ENCODE measurements at places on chromosomes 7 and 10.

- peak; percentile 92 for DNase-seq
These were observed 173.9 kb downstream of the ZNF438 start for GRCh38 chr10:30857803-30858202.

DNA sequence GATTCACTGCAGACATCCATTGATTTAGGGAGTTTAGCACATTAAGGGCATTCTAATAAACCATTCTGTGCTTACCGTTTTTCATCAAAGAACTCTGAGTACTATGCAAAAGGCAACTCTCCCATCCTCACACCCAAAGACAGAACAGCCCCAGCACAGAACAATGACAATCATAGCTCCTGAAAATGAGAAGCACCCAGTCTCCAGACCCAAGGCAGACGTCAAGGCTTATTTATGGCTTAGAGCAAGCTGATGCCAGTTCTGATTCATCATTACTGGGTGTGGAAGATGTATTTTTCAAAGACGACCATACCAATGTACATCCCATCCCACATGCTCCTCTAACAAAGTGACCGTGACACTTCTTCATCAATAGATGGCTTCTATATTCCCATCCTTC lies 67.6 kb downstream of the OSBPL3 start:
- no peak for DNase-seq

GRCh38 chr10:119377451-119377957 lies 165.0 kb downstream of the RGS10 start:
- no peak for DNase-seq

GRCh38 chr7:117839507-117839906 lies 33.7 kb downstream of the CTTNBP2 start:
- no peak for DNase-seq

GRCh38 chr10:60042262-60042661 lies 135.9 kb upstream of the CCDC6 start:
- no peak for DNase-seq

GRCh38 chr10:33901166-33901565 lies 566.7 kb upstream of the NRP1 start:
- DNase-seq, result no peak

DNA sequence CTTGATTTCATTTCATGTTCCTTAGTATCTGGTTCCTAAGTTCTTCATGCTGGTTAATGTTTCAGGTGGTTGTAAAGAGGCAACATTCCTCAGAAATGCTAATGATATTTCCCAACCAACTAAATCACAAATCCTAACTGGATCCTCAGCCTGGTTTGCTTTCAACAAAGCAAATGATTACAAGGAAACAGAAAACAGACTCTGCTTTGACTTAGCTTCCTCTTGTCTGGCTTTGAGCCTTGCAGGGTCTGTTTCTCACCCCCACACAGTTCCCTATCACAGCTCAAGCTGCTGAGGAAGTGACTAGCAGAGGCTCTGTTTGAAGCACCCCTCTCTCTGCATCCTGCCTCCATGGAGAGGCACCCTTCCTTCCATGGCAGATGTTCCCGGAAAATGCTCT lies 130.2 kb upstream of the CTTNBP2 start:
- DNase-seq, result peak; percentile 9

GRCh38 chr10:88901984-88902789 lies 22.1 kb downstream of the STAMBPL1 start:
- DNase-seq, result no peak

DNA sequence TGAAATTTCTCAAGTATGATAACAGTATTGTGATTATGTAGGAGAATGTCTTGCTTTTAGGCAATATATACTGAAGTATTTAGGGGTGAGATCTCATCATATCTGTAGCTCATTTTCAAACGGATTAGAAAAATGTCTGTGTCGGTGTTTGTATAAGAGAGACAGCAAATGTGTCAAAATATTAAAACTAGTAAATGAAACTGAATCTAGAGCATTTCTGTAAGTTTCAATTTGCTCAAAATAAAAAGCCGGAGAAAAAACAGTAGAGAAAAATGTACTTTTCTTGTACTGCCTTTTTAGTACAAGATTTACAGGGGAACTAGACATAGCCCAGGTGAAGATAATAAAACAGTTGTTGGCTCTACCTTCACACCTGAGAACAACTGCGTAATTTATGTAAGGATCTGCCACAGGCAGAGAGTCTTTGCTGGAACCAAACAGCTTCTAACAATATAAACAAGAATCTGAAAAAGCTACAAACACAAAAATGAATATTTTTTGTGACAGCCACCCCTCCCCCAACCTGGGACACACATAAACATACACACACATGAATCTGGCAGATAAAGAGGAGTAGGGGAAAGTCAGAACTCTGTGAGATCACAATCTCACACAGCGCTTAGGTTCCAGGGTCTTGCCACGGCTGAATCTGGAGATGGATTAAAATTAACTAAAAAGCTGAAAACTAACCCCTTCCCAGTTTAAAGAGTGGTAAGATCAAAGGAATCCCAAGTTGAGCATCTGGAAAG lies 153.3 kb downstream of the AVL9 start:
- no peak for DNase-seq

DNA sequence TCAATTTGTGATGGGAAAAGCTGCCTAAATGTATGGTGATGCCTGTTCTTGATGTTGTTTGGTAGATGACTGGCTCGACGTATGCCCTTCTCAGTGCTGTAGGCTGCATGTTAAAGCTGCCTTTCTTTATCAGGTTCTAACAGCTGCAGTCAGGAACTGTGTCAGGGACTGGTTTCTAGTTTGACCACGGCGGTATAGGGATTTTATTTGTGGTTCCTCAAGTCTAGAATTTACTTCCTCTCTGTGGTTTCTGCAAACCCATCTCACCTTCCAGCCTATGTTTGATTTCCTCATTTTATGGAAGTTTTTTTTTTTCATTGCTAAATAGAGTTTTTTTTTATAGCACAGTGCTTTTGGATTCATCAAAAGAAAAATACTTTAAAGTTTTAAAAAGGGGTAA lies 26.5 kb downstream of the LMTK2 start:
- peak; percentile 94 for DNase-seq

GRCh38 chr7:104299323-104299722 lies 29.1 kb upstream of the LHFPL3 start:
- no peak for DNase-seq

- DNase-seq, result peak; percentile 66
These were observed 491.1 kb upstream of the ZMIZ1 start for GRCh38 chr10:78577712-78578111.

- DNase-seq, result peak; percentile 14
These were observed 68.7 kb downstream of the TAX1BP1 start for GRCh38 chr7:27808626-27809025.

GRCh38 chr7:73341877-73342276 lies 13.9 kb downstream of the FKBP6 start:
- peak; percentile 87 for DNase-seq

DNA sequence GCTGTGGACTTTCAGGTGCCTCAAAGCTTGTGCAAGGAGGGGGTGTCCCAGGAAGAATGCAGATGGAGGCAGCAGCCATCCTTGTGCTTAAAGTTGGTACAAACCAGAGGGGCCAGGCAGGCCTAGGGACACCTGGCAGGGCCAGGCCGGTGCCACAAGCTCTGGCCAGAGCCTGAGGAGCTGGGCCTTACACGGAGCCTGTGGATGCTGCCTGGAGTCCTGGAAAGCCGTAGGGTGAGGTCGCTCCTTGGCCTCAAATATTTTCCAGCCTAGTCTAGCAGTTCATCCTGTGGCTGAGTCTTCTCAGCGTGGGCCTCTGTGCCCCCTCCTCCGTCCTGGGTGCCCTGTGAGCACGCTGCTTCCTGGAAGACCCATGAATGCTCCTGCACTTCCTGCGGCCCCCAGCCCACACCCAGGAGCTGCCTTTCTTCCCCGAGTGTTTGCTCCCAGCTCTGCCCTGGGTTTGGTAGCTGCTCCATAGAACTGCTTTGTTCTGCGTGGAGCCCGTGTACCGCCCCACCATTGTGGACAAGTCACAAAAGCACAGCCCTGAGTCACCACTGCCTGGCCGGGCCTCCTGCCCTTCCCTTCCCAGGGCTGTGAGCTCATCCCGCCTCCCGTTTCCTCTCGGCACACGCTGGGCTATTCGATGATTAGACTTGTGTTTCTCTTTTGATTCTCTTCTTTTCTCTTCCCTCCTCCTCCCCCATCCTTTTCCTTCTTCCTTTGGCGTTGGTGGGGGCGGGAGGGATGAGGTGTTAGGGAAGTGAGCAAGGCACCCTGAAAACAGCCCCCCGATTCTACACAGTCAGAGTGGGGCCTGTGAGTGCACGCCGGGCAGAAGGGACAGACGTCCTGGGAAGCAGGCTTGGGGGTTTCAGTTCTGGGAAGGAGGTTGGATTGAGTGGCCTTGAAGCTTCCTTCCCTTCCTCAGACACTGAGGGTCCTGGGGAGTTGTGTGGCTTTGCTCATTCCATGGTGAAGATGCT lies 73.2 kb upstream of the SHH start:
- DNase-seq, result no peak

DNA sequence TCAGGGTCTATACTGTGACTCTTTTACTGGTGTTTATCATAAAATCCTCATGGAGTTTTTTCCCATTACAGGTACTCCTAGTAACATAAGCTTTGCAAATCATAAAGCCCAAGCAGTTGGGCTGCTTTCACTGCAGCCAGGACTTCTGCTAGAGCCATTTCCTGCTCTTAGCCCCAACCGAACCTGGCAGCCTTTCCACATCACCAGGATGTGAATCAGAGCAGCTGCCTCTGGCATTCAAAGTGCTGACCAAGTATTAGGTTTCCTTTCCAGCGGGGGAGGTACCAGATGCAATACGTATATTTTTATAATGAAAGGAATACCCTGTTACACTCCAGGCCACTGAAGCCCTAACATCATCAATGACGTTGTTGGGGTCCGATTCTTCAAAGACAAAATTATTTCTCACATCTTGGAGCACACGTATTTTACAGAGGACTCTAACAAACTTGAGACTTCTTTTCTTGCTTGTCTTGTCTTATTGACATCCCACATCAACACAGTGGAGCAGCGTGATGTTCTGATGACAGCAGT lies 3.6 kb upstream of the HTR5A start:
- no peak for DNase-seq

GRCh38 chr7:100444311-100445278 lies 8.3 kb upstream of the PPP1R35 start:
- DNase-seq, result peak; percentile 66

- no peak for DNase-seq
These were observed 12.3 kb downstream of the ESYT2 start for GRCh38 chr7:158816995-158817394.

- DNase-seq, result no peak
These were observed 1.0 kb upstream of the DENND2A start for GRCh38 chr7:140641524-140642195.

DNA sequence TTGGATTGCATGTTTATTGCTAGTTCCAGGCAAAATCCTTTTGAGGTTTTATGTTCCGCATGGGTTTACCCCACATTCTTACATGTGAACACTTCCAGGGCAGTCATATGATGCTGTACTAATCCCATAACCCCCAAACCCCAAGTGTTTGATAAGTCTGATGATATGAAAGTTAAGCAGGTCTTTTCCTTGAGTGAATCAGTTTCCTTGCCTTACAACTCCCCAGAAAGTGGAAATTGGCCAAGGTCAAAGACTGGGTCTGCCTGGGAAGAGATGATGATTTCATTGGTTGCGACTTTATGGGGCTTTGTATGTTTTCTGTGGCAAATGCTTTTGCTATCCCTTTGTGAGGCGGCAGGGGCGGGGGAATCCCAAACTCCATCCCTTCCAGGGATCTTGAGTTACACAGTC lies 24.7 kb downstream of the AFAP1L2 start:
- no peak for DNase-seq

DNA sequence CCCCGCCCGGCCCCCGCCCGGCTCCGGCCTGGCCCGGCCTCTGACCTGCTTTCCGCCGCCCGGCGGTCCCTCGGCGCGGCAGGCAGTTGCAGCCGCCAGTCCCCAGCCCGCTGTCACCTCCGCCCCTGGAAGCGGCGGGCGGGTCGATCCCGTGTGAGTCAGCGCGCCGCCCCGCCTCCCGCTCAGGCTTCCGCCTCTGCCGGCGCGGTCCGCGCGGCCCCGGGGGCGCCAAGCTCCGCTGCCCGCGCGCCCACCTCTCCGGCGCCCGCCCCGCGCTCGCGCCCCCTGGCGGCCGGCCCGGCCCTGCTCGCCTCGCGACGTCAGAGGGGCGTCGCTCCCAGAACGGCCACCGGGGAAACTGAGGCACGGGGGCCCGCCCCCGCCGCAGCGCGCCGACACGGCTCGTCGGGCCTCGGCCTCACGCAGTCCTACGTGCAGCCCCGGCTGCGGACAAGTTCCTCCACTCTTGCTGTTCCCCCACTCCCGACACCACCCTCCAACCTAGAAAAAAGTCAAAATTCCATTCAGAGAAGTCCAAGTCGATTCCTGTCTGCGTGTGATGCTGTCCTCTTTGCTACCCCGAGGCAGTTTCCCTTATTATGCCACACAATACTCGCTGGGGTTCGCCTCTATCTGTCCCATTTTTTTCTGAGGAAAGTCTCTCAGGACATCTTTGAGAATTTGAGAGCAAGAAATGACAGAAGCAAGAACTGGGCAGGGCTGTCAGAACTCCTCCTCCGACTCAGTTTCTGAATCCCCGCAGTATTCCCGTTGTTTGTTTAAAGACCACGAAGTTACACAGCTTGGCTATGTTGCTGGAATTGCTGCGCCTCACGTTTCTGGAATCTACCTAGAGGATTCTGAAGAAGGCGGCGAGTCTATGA lies at the start of gene DNMBP:
DNMBP (minus strand) TSS at position 155 of the 884 bp plus-strand sequence. CDS start 37,823 bp downstream, outside the sequence.
- DNase-seq, result peak; percentile 91

DNA sequence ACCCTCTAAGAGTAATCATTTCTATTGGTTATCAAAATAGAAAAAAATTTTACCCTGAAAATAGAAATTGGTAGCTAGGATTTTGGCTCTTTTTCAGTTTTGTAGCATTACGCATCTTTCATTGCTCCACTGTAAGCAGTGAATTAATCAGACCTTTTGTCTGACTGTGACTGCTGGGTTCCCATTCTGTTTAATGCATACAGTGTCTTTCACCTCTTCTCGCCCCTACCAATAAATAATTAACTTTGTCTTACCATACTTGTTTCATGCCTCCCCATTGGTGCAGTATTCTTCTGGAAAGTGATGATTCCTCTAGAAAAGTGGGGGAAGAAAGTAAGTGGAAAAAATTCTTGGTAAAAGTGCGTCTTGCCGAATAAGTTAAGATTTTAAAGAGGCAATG lies 73.2 kb downstream of the AP3M1 start:
- no peak for DNase-seq

GRCh38 chr10:62858364-62858763 lies 42.2 kb upstream of the EGR2 start:
- DNase-seq, result no peak

DNA sequence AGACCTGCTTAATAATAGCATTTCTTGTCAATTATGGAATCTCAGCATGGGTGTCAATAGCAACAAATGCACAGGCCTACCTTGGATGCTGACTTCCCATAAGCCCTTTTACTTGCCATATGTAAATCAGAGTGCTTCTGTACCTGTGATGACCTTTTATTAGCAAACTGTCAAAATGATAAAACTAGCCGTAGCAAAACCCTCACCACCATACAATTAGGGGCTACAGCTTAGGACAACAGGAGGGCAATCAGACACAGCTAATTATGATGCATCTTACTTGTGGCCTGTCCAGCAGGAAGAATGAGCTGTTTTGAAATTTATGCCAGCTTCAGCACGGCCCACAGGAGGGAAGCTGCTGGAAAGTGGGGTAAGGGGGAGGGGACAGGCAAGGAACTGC lies 201.6 kb downstream of the TAX1BP1 start:
- DNase-seq, result no peak

- peak; percentile 70 for DNase-seq
These were observed 128.1 kb upstream of the FAM20C start for GRCh38 chr7:64098-64915.

Measured in NB4 (cell line).